Endothelial cell (in vitro differentiated cells): ENCODE measurements at places on chromosomes 6 and 20.

DNA sequence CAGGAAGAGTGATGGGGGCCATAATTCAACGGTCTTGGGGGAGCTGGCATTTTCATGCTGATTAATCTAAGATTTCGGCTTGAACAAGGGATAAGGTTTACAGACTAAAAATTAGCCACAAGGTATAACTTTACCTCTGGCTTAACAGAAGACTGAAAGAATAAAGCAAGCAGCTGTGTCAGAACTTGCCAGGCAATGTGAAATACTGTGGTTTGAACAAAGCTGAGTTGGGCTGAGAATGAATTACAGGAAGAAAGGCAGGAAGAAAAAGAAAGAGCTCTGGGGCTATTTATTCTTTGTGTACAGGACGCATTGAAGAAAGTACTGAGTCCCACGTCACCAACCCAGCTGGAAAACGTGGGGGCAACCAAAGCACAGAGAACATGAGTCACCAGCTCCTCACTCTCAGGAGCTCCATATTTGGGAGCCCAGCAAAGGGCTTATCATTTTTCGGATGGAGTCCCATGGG, 121.5 kb upstream of the NEDD9 start:
- peak; percentile 11 for DNase-seq

DNA sequence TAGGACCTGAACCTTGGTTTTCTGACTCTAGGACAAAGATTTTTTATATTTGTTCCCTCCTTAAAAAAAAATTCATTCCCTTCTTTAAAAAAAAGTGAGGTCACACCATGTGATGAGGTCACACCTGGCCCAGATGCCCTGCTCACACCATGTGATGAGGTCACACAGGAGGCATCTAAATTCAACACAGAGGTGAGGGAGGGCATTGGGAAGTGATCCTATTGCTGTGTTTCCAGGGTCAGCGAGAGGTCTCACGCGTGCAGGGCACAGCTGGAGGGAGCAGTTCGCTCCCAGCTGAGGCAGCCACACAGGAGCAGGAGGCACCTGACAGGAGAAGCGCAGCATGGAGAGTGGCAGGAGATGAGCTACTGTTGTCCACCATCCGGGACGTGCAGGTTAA, 92.5 kb downstream of the SLC22A23 start:
- DNase-seq: no peak

- DNase-seq: peak; percentile 10
Measured at GRCh38 chr6:11277275-11278206, 45.1 kb upstream of the NEDD9 start.

DNA sequence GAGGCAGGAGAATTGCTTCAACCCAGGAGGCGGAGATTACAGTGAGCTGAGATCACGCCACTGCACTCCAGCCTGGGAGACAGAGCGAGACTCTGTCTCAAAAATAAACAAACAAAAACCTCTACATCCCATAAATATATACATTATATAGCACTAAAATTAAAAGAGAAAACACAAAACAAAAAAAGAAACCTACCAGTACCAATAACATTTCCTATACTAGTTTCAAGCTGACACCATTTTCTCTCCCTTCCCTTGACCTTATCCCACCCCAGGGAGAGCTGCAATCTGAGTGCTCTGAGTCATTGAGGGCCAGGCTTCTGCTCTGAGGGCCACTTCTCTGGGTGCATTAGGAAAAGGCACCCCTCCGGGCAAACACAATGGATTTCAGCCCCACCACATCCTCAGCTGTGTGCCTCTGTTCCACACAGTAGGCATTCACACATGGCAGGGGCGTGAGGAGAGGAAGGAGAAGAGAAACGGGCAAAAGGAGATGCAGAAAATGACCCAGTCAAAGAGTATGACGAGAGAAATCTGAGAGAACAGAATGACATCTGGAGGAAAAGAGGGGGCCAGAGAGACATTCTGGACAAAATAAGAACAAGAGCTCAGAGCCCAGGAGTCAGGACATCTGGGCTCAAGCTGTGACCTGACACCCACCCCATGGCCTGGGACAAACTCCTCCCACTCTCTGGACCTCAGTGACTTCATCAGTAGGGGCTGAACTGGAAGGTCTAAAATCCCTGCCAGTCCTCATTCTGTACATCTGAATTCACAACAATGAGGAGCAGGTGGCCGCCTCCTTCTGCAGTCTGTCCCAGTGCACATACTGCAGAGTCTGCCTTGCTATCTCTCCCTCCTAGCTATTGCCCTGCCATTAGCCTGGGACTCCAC, 18.2 kb downstream of the TRIM26 start:
- DNase-seq: no peak

- no peak for DNase-seq
Measured at GRCh38 chr20:52843425-52843824, 128.7 kb upstream of the TSHZ2 start.

GRCh38 chr6:120056085-120056484, 706.5 kb upstream of the MAN1A1 start:
- no peak for DNase-seq

- no peak for DNase-seq
Measured at GRCh38 chr6:116773886-116774285, 8.4 kb upstream of the FAM162B start.

DNA sequence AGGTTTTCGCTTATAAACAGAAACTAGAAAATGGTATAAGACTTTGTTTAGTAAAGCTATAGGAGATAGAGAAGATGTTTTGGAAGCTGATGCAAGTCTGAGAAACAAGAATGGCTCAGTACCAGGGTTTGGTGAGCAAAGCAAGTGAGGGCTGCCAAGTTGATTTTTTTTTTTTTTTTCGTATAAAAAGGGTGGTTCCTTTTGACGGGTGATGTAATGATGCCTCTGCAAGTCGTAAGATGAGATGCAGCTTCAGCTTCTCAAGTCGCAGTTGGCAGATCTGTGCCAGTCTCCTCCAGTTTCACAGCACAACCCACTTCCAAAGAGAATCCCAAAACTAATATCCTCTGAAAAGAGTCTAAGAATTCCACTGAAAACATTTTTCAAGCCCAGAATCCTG, 252.8 kb upstream of the CDH4 start:
- DNase-seq: no peak

DNA sequence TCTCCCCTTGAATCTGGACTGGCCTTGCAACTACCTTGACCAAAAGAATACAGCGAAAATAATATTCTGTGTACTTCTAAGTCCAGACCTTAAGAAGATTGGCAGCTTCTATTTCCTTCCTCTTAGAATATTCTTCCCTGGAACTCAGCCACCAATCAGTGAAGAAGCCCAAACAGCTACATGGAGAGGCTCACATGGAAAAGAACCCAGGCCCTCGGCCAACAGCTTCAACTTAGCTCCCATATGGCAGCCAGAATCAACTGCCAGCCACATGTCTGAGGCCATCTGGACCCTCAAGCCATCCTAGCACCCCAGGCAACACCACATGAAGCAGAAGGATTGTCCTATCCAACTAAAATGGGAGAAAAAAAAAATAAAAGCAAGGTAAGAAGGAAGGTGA, 178.8 kb downstream of the IBTK start:
- no peak for DNase-seq

GRCh38 chr6:110476046-110476849, at the start of gene SLC22A16:
TSS of gene SLC22A16 (minus strand) at chr6:110476613. CDS start at chr6:110476574, 39 bp downstream.
- DNase-seq: peak; percentile 17

GRCh38 chr20:20003031-20003954, 13.9 kb upstream of the NAA20 start:
- DNase-seq: no peak

DNA sequence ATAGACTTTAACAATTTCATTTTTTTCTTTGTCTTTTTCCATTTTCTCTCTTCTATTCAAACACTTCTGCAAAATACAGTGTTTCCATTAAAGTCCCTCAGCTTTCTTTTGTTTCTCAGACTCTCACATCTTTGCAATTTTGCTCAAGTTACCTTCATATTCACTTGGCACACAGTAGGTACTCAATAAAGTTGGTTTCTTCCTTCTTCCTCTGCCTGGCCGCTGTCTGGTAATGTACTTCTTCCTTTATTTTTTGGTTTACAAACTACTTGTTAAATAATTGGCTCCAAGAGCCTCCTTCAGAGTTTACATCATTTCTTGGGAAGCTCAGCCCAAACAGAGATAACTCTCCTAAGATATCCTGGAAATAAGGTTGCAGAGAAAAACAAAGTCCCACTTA, 81.1 kb downstream of the GJA10 start:
- no peak for DNase-seq

DNA sequence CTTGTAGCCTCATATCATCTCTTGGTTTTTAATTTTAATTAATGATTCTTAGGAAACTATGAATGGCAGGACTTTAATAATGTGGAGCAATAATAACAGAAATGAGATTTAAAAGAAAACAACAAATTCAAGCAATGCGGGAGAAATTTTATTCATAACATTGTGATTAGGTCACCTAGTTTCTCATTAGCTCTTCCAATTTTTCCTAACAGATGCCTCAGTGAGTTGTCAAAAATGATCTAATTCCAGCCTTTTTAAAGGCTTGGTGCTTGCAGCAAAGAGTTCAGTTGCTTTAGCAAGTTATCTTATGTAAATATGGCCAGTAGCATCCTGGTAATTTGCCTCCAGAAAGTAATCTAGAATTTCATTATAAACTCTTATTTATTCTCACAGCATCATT, 20.4 kb downstream of the PDE7B start:
- no peak for DNase-seq

DNA sequence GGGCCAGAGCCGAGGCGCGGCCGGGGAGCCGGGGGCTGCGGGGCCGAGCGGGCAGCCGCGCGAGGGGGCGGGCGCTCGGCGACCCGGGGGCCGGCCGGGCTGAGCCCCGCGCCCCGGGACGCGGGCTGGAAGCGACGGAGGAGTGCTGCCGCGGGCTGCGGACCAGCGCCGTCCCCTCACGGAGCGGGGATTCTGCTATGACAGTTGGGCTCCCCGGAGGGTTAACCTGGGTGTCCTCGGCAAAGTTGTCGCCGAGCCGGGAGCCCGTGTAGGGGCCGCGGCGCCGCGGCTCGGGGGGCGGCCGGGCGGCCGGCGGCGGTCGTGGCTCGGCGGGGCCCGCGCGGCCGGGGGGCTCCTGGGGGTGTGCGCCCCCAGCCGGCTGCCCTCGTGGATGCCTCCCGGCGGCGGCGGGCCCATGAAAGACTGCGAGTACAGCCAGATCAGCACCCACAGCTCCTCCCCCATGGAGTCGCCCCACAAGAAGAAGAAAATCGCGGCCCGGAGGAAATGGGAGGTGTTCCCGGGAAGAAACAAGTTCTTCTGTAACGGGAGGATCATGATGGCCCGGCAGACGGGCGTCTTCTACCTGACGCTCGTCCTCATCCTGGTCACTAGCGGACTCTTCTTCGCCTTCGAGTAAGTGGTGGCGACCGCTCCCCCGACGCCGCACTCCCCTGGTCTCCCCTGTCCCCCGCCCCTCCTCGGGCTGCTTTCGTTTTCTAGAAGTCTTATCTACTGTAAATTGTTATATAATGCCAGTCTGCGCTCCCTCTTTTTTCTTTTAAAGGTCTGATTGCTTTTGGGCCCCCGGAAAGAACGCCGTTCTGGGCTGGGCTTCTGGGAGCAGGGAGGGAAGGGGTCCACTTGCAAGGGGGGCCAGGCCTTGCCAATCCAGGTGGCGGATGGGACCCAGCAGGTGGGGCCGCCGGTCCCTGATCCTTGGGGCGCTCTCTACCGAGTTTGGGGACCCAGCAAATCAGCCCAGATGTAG, 936 bp downstream of the ZDHHC14 start:
- DNase-seq: peak; percentile 58

GRCh38 chr6:160202411-160202810, 56.2 kb downstream of the SLC22A2 start:
- DNase-seq: no peak
